ENCODE measurements at places on chromosomes 13 and 19. TPM values are rescaled to one million over a fixed set of nuclear protein-coding genes. Genes with fewer than 3 reads are reported as not detected.

DNA sequence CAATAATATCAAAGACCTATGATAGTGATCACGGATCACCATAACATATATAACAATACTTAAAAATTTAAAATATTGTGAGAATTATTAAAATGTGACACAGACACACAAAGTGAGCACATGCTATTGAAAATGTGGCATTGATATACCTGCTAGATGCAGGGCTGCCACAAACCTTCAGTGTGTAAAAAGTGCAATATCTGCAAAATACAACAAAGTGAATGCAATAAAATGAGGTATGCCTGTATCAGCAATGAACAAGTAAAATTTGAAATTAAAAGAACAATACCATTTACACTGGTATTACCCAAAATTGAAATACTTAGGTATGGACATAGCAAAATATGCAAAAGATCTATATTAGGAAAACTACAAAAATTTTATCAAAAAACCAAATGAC lies 1217.8 kb upstream of the PCDH20 start:
- no peak overlapping the region for H3K27ac ChIP-seq
- no peak for DNase-seq
- no peak overlapping the region for H3K4me3 ChIP-seq
- H3K27me3 ChIP-seq: no peaks in the 10 kb centered on the region
- no peaks in the 10 kb centered on the region for H3K36me3 ChIP-seq
- H3K4me1 ChIP-seq: no peaks in the 10 kb centered on the region

- no peaks in the 10 kb centered on the region for H3K4me1 ChIP-seq
- no peak overlapping the region for H3K4me3 ChIP-seq
- H3K36me3 ChIP-seq: peaks cover 95% of the 10 kb centered on the region
- DNase-seq: no peak
Measured at GRCh38 chr19:645912-646778, 6.5 kb downstream of the FGF22 start.

GRCh38 chr13:113728571-113729054 lies 30.4 kb upstream of the TMEM255B start:
- no peaks in the 10 kb centered on the region for H3K36me3 ChIP-seq
- no peak overlapping the region for H3K27ac ChIP-seq
- DNase-seq: no peak
- H3K4me1 ChIP-seq: peaks cover 32% of the 10 kb centered on the region

- H3K36me3 ChIP-seq: peaks cover 83% of the 10 kb centered on the region
- no peak overlapping the region for H3K4me3 ChIP-seq
- no peaks in the 10 kb centered on the region for H3K27me3 ChIP-seq
- H3K27ac ChIP-seq: no peak overlapping the region
- H3K4me1 ChIP-seq: no peaks in the 10 kb centered on the region
Measured at GRCh38 chr19:13817018-13817614, 21.9 kb downstream of the ZSWIM4 start.

- H3K4me1 ChIP-seq: peaks cover 69% of the 10 kb centered on the region
- peaks cover 57% of the 10 kb centered on the region for H3K36me3 ChIP-seq
- peak overlapping the region; percentile 95 for H3K27ac ChIP-seq
- no peaks in the 10 kb centered on the region for H3K27me3 ChIP-seq
- DNase-seq: no peak
- peak overlapping the region; percentile 75 for H3K4me3 ChIP-seq
Measured at GRCh38 chr19:1247748-1248138, 640 bp upstream of the MIDN start.

PBX4 gene
- polyA plus RNA-seq: 13.6 TPM

CEACAM6 gene
- 0.10 TPM for polyA plus RNA-seq

SPACA4 gene
- polyA plus RNA-seq: 0.54 TPM

C19orf81 gene
- 6.2 TPM for polyA plus RNA-seq

TTYH1 gene
- 857 TPM for polyA plus RNA-seq

DNA sequence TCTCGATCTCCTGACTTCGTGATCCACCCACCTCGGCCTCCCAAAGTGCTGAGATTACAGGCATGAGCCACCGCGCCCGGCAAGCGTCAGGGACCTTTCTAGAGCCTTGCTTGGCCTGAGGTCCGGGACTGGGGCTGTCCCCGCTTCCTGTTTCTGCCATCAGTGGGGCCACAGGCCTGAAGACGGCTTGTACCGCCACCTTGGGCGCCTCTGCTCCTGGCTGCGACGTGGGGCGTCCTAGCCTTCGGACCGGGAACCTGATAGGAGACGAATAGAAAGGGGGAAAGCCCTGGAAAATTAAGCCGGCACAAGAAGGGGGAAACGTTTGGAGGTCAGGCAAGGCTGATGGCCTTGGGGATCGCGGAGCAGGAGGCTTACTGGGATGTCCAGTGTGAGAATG lies 35.1 kb downstream of the RNF6 start:
- H3K4me3 ChIP-seq: peak overlapping the region; percentile 63
- no peaks in the 10 kb centered on the region for H3K36me3 ChIP-seq
- peaks cover 18% of the 10 kb centered on the region for H3K4me1 ChIP-seq
- DNase-seq: no peak
- no peaks in the 10 kb centered on the region for H3K27me3 ChIP-seq

GRCh38 chr13:24153979-24154701 lies 6.4 kb upstream of the SPATA13 start:
- no peak for DNase-seq
- H3K4me1 ChIP-seq: peaks cover 5% of the 10 kb centered on the region
- H3K27me3 ChIP-seq: no peaks in the 10 kb centered on the region
- H3K4me3 ChIP-seq: no peak overlapping the region
- H3K27ac ChIP-seq: no peak overlapping the region
- no peaks in the 10 kb centered on the region for H3K36me3 ChIP-seq

SIPA1L3 gene
- 27.5 TPM for polyA plus RNA-seq

DNA sequence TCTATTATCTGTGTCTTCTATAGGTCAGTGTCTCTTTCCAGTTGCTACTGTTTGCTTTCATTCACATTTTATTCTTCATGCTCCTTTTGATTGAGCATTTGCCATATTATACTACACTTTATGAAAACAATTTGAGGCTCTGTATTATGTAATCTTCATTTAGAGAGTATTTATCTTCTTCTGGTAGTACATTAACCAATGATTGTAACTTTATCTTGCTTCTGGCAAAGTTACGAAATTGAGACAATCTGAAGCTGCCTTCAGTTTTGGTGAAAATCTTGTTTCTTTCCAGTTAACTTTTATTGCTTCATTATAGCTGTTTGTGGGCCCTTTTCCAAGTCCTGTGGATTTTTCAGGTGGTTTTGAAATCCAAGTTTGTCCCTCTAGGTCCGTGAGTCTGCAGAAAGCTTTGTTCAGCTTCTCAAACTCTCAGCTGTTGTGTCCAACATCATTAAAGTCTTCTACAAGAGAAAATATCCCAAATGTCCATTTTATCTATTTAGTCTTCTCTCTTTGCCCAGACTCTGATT lies 1255.4 kb upstream of the SPRY2 start:
- no peaks in the 10 kb centered on the region for H3K27me3 ChIP-seq
- no peaks in the 10 kb centered on the region for H3K4me1 ChIP-seq
- H3K27ac ChIP-seq: no peak overlapping the region
- H3K36me3 ChIP-seq: no peaks in the 10 kb centered on the region
- no peak for DNase-seq

DNA sequence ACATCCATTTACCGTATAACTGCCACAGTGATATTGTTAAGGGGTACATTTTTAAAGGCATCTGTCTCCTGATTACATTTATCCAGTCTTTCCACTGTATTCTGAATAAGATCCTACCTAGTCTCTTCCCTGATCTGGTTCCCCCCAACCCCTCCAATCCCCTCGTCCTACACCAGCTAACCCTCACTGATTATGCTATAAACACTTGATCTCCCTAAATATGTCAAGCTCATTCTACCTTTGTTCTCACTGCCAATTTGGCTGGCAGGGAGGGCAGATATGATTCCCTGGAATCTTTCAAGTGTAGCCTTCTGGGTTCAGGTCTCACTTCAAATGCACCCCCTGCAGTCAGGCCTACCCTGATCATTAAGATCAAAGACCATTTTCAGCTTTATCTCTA lies 1379.8 kb upstream of the MIR17HG start:
- no peaks in the 10 kb centered on the region for H3K36me3 ChIP-seq
- no peaks in the 10 kb centered on the region for H3K27me3 ChIP-seq
- no peaks in the 10 kb centered on the region for H3K4me1 ChIP-seq

GRCh38 chr13:113591750-113592149 lies 7.2 kb downstream of the TFDP1 start:
- no peaks in the 10 kb centered on the region for H3K27me3 ChIP-seq
- no peak overlapping the region for H3K4me3 ChIP-seq
- peaks cover 8% of the 10 kb centered on the region for H3K4me1 ChIP-seq
- DNase-seq: no peak
- H3K36me3 ChIP-seq: peaks cover 56% of the 10 kb centered on the region

PIP5K1C gene
- polyA plus RNA-seq: 91.1 TPM

DNA sequence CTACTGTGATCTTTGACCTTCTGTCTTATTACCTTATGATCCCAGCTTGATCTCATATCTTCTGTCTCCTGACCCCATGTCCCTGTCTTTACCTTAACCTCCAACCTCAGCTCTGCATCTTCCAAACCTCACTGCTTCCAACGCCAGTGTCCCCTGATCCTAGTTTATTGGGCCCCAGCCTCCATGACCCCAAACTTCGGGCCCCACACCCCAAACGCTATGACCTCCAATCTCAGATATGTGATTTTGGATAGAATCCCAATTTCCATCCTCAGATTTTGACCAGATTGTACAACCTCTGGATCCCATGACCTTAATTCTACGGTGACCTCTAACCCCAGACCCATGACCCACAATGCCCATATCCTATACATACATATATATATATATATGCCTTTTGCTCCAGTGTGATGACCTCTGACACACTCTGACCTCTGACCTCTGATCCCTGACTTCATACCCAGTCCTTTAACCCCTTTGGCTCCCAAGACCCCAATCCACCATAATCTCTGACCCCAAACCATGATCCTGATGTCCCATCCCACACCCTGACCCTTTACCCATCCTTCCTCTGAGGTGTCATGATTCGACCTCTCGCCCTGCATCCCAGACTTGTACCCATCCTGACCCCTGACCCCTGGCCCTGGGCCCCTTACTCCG lies 3.5 kb downstream of the KLK12 start:
- peaks cover 15% of the 10 kb centered on the region for H3K27me3 ChIP-seq
- no peaks in the 10 kb centered on the region for H3K36me3 ChIP-seq
- no peak for DNase-seq
- no peak overlapping the region for H3K27ac ChIP-seq
- no peak overlapping the region for H3K4me3 ChIP-seq

SBK3 gene
- polyA plus RNA-seq: not detected

CASP14 gene
- polyA plus RNA-seq: not detected

DNA sequence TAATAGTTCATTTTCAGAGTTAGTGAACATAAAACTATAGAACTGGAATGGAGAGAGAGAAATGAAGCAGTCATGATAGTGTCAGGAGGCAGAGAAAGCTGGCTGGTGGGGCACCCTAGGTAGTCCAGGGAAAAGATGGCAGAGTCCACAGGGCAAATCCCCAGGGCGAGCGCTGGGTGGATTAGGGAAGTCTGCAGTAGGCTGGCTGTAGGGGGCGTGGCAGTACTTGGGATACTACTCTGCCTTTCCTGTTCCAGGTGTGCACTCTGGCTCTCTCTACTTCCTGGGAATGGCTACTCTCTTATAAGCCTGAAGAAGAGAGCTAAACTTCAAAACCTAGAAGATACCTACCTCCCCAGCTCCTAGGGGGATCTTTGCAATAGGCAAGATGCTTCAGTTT lies 232.9 kb upstream of the SLC10A2 start:
- no peaks in the 10 kb centered on the region for H3K4me1 ChIP-seq
- no peak overlapping the region for H3K27ac ChIP-seq
- H3K27me3 ChIP-seq: no peaks in the 10 kb centered on the region
- DNase-seq: no peak
- no peaks in the 10 kb centered on the region for H3K36me3 ChIP-seq

NOTCH3 gene
- 76.3 TPM for polyA plus RNA-seq

PROZ gene
- polyA plus RNA-seq: 0.39 TPM

ZNF20 gene
- polyA plus RNA-seq: 4.4 TPM

TRAPPC5 gene
- 98.4 TPM for polyA plus RNA-seq

GRCh38 chr13:88919970-88920628 lies 1248.9 kb downstream of the SLITRK5 start:
- no peak overlapping the region for H3K4me3 ChIP-seq
- no peaks in the 10 kb centered on the region for H3K27me3 ChIP-seq

MEIS3 gene
- 115 TPM for polyA plus RNA-seq

DNA sequence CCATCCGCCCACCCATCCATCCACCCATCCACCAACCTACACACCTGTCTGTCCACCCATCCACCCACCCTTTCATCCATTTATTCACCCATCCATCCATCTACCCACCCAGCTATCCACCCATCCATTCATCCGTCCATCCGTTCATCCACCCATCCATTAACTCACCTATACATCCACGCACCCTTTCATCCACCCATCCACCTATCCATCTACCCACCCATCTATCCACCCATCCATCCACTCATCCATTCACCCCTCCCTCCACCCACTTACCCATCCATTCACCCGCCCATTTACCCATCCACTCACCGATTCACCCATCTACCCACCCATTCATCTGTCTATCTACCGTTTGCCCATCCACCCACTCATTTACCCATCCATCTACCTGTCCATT lies 17.6 kb downstream of the KLHL26 start:
- peaks cover 69% of the 10 kb centered on the region for H3K4me1 ChIP-seq
- H3K27ac ChIP-seq: no peak overlapping the region
- peaks cover 43% of the 10 kb centered on the region for H3K36me3 ChIP-seq
- no peak for DNase-seq
- no peak overlapping the region for H3K4me3 ChIP-seq

DNA sequence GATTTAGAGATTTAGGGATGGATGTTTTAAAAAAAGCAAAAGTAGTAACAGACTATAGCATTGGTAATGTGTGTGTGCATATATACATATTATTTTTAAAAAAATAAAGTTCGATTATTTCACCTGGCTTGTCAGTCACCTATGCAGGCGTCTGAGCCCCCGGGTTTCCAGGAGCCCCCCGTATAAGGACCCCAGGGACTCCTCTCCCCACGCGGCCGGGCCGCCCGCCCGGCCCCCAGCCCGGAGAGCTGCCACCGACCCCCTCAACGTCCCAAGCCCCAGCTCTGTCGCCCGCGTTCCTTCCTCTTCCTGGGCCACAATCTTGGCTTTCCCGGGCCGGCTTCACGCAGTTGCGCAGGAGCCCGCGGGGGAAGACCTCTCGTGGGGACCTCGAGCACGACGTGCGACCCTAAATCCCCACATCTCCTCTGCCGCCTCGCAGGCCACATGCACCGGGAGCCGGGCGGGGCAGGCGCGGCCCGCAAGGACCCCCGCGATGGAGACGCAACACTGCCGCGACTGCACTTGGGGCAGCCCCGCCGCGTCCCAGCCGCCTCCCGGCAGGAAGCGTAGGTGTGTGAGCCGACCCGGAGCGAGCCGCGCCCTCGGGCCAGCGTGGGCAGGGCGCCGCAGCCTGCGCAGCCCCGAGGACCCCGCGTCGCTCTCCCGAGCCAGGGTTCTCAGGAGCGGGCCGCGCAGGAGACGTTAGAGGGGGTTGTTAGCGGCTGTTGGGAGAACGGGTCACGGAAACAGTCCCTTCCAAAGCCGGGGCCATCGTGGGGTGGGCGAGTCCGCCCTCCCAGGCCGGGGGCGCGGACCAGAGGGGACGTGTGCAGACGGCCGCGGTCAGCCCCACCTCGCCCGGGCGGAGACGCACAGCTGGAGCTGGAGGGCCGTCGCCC lies 840 bp upstream of the CCNA1 start:
- no peaks in the 10 kb centered on the region for H3K36me3 ChIP-seq
- no peak for DNase-seq
- peaks cover 29% of the 10 kb centered on the region for H3K27me3 ChIP-seq

Data from spinal cord (tissue), 10 donors.